ENCODE measurements at places on chromosomes 3 and 15.

GRCh38 chr3:61967937-61968336, 405.4 kb downstream of the FEZF2 start:
- no peak for DNase-seq

DNA sequence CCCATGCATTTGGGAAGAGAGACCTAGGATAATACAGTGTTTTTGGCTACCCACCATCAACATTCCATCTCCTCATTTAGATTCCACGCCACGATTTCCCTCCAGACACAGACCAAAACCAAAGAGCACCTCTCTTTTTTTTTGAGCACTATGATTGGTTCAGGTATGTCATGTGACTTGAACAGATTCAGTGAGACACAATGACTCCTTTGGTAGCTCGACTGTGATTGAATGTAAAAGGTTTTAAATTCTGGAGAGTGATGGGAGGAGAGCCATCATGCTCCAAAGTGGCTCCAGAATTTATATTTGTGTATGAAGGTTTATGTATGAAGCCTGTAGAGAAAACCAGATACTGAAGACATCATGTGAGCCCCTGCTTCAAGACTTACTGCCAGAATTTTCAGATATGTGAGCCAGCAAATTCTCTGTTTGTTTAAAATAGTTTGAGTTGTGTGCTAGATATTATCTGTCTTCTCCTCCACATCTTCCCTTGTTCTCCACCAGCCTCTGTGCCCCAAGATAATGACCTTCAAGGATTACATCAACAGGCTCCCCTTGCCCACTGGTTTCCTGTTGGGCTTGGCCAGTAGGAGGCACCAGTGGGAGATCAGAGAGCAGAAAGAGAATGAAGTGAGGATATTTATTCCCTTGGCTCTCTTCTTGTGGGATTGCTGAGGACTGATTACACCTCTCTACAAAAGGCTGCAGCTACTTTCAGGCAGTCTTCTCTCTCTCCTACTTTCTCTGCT, 12.5 kb downstream of the MYD88 start:
- DNase-seq = no peak

DNA sequence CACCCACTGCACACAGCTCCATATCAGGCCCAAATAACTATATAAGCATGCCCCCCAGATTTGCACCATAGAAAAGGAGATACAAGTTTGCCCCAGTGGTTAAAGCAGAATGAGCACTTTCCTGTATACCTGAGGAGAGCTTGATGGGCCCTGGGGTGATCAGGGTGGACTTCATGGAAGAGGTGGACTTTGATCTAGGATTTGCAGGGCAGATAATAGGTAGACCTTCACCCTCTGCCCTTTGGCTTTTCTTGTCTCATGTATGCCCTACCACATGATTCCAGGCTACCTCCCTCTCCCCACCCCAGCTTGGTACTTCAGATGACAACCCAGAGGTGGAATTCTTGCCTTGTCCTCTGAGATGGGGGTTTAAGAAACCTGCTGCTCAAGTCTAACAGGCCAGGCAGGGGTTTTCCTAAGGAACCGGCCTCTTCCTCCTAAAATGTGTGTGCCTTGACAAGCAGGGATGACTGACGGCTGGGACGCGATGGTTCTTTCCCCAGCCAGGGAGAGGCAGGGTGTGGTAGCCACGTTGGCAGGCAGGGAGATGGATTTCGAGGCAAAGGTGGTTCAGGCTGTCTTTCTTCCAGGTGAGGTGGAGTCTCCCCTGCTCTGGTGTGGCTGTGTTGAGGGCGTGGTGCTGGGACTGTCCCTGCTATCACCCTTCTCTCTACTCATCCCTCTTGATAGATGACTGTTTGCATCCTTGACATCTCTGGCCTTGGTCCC, 6.6 kb upstream of the RHCG start:
- DNase-seq = no peak

GRCh38 chr3:171566803-171567422, 106.7 kb upstream of the TNIK start:
- DNase-seq = peak; percentile 35

DNA sequence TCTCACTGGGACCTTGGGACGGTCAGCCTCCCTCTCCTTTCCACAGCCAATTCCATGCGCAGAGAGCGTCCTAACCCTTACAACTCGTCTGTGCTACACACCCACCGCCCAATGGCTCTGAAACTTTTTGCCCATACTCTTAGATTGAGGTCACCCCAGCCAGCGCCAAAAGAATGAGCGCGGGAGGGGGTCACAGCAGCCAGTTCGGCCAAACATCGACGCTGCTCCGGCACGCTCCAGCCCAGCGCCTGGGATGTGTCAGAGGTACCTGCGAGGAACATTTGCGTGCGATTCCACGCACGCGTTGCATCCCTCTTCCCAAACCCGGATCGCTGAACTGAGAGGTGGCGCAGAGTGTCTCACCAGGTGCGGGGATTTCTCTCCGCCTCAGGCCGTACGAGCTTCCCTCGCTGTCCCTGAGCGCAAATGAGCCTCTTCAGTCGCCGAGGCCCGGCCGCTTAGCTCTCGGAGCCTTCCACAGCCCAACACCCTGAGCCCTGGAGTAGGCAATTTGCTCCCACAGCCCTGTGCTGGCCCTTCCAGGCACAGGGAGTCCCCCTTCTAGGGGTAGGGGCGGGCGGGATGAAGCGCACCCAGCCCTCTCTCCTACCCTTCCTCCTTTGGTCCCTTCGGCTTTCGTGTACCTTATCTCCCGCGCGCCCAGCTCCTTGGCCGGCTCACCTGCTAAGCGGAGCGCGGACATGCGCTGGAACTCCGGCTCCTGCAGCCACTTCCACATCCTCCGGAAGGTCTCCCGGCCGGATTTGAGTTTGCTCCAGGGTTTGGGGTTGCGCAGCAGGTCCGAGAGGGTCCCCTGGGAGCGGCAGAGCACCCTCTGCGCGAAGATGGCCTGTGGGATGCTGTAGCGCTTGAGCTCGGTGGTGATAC, 1.8 kb downstream of the ONECUT1 start:
- no peak for DNase-seq

GRCh38 chr3:153456833-153457545, 295.0 kb downstream of the RAP2B start:
- DNase-seq = no peak

DNA sequence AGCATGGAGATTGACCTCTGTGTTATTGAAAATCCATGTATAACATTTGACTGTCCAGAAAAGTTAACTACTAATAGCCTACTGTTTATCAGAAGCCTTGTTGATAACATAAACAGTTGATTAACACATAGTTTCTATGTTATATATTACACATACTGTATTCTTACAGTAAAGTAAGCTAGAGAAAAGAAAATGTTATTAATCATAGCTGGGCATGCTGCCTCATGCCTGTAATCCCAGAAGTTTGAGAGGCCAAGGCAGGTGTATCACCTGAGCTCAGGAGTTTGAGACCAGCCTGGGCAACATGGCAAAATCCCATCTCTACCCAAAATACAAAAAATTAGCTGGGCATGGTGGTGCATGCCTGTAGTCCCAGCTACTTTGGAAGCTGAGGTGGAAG, 163.3 kb downstream of the EPHA6 start:
- DNase-seq = no peak

DNA sequence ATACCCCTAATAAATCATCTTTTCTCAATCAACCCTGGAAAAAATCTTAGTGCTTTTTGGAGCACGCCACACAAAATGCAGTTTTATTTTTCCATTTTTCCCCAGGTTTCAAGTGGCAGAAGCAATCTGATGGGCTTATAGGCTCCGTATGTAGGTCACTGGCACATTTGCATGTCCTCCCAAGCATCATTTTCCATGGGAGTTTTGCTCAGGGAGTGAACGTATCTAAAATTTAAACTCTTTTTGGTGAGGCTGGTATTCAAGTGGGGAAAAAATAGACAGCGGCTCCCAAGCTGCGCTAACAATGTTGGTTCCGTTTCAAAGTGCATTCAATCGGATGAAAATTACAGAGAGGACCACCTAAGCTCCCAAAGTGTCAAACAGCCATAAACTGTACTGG, 233.4 kb downstream of the MEX3B start:
- DNase-seq = no peak

- no peak for DNase-seq
These were observed 18.7 kb downstream of the ABTB1 start for GRCh38 chr3:127691489-127691888.

DNA sequence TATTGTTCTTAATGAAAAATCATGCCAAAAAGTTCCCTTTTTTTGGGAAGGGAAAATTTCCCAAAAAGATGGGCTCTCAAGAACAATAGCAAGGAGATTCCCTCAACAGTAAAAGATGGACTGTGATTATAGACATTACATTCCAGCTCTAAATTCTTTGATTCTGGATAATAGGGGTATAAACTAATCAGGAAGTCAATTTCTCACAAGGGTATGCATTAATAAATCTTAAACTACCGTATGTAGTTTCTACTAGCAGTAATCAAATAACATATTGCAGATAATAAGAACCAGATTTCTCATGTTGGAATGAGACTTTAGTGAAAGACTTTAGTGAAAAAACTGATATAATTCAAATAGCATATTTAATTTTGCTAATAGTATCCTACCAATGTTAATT, 144.8 kb upstream of the PTPRG start:
- no peak for DNase-seq

- DNase-seq = no peak
These were observed 638 bp upstream of the TBC1D5 start for GRCh38 chr3:17742880-17743657.

DNA sequence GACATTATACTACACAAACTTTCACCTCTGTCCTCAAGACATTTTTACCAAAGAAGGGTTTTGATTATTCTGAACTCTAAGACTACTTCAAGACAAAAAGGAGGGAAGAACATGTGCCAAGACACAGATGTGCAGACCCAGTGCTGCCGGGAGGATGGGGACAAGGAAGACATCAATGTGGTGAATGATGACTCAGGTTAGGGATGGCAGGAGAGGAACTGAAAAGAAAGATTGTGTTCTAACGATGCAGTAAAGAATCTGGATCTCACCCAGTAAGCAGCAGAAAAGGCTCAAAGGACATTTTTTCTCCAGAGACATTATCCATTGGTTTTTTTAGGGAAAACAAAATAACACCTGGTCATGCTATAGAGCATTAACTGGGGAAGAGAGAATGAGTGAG, 449.9 kb upstream of the NR2F2 start:
- DNase-seq = no peak

DNA sequence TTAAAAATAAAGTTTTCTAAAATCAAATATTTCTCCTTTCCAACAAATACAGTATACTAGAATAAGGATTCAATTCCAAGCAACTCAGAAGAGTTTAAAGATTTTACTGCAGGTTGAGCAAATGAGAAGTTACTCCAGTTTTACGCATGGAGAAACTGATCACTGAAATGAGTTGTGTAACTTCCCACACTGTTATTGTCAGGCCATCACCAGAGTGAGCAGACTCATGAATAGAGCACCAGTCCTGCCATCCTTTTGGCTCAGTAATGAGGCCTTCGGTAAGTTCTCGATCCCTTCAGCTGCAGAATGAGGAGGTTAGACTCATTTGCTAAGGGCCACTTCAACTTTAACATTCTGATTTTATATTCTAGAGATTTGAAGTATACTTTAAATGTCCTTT, 48.1 kb downstream of the OSBPL10 start:
- no peak for DNase-seq

GRCh38 chr3:106425026-106425425, 556.2 kb upstream of the CBLB start:
- peak; percentile 66 for DNase-seq

- DNase-seq = no peak
These were observed 112.3 kb upstream of the PHLDB2 start for GRCh38 chr3:111746772-111747171.

DNA sequence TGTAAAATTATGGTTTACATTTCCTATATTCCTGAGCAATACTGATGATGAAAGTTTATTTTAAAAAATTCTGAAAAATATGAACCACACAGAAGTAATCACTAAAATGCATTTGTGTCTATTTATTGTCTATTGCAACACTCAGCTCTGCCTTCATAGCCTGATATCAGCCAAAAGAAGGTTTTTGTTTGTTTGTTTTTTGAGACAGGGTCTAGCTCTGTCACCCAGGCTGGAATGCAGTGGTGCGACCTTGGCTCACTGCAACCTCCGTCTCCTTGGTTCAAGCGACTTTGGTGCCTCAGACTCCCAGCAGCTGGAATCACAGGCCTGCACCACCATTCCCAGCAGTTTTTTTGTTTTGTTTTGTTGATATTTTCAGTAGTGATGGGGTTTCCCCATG, 1560.2 kb downstream of the SI start:
- DNase-seq = no peak

- no peak for DNase-seq
These were observed 14.8 kb downstream of the EEFSEC start for GRCh38 chr3:128167973-128168674.

GRCh38 chr15:75639191-75639708, 774 bp downstream of the IMP3 start:
- no peak for DNase-seq

- no peak for DNase-seq
These were observed 1325.3 kb downstream of the SI start for GRCh38 chr3:163753033-163753432.

DNA sequence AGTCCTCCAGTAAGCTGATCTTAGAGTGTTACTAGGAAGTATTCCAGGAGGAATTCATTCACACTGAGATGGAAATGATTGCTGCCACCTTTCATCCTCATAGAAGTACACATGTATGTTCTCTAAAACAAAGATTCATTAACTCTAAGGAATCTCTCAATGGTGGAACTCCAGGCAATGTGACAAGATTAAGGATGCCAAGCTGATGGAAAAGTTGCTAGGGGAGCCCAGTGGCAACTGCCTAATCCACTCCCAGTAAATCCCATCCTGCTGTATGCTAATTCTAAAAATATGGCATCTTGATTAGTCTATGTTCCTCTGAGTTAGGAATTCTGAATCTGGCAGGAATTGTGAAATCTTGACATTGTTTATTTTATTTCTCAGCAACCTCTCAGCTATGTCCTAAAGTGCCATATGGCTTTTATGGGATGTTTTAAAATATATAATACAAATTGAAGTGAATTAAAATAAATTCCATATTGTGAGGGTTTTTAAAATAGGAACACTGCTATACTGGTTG, 210.0 kb upstream of the TRIM42 start:
- peak; percentile 29 for DNase-seq

DNA sequence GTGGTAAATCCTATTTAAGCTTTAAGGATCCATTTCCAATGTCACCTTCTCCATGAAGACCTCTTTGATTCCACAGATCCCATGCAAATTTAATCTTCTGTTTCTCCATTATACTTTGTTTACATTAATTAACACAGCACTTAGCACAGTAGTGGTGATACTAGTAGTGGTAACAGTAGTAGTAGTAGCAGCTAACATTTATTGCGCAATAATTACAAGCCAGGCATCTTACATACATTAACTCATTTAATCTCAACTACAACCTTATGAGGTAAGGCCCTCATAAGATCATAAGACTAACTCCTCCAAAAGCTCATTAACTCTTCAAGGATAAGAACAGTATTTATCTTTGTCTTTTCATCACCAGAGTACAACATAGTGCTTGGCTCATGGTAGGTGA, 54.8 kb upstream of the FSIP1 start:
- no peak for DNase-seq

DNA sequence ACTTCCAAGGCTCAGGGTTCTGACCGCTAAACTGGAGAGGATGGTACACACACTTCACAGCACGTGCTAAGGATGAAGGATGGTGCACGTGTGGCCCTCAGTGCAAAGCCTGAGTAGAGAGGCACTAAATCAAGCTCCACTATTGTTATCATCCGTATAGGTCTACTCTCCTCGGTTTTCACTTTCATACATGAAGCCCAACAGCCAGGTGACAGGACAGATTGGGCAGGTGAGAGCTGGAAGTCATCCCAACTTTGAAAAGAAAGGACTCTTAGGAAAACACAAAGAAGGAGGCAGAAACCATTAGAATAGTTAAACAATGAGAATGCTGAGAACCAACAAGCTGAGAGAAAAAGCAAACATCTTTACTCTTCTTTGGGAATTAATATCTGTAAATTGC, 21.1 kb downstream of the MAGI1 start:
- no peak for DNase-seq

GRCh38 chr3:134796281-134797056, 1.4 kb downstream of the EPHB1 start:
- DNase-seq = peak; percentile 21

All from fibroblast of skin of abdomen (primary cell).